Activated naive CD4-positive, alpha-beta T cell treated with Interleukin-2 at 50 U/mL for 16 hours (primary cell): ENCODE measurements at places on chromosomes 13 and 19.

- DNase-seq = no peak
These were observed 76.6 kb upstream of the KLF12 start for GRCh38 chr13:74210693-74211393.

DNA sequence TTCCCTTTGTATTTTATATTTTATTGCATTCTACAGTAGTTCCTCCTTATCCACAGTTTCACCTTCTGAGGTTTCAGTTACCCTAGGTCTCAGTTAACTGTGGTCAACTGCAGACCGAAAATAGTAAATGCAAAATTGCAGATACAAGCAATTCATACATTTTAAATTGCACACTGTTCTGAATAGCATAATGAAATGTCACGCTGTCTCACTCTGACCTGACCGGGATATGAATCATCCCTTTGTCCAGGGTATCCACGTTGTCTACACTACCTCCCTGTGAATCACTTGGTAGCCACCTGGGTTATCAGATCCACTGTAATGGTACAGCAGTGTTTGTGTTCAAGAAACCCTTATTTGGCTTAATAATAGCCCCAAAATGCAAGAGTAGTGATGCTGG lies 325.0 kb downstream of the DNAJC15 start:
- DNase-seq = no peak

DNA sequence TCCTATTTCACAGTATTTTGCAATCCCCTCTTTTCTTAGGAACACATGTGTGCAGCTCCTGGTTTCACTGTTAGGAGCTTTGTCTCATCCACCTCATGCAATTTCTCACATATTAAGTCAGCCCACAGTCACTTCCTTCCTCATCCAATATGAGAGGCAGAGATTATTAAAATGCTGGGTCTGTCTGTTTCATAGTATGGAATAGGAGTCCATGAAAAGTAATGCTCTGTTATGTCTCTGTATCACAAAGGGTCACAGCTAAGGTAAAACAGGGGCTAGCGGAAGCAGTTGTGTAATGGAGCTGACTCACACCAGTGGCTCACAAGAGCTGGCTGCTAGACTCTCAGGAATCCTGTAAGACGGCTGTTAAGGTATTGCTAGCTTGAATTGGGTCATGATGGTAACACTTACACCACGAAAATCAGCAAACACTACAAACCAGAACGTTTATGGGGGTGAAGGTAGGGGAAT lies 216.5 kb downstream of the EFNB2 start:
- no peak for DNase-seq

GRCh38 chr13:22937241-22937640 lies 243.5 kb upstream of the SGCG start:
- no peak for DNase-seq

DNA sequence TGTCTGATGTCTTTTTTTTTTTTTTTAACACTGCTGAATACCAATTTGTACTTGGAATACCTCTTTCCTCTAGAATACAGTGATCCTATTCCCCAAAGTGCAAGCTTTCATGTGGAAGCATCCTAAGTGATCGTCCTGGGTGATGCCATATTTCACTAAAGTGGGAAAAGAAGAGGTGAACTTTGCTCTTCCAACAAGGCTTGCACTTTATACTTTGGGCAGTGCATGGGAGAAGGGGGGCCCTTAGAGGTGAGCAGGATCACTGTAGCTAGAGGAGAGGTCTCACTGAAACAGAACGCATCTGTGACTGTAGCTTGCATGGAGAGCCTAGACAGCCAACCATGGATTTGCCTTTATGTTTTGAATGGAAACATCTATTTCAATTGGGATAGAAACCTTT lies 173.8 kb downstream of the STK24 start:
- no peak for DNase-seq

DNA sequence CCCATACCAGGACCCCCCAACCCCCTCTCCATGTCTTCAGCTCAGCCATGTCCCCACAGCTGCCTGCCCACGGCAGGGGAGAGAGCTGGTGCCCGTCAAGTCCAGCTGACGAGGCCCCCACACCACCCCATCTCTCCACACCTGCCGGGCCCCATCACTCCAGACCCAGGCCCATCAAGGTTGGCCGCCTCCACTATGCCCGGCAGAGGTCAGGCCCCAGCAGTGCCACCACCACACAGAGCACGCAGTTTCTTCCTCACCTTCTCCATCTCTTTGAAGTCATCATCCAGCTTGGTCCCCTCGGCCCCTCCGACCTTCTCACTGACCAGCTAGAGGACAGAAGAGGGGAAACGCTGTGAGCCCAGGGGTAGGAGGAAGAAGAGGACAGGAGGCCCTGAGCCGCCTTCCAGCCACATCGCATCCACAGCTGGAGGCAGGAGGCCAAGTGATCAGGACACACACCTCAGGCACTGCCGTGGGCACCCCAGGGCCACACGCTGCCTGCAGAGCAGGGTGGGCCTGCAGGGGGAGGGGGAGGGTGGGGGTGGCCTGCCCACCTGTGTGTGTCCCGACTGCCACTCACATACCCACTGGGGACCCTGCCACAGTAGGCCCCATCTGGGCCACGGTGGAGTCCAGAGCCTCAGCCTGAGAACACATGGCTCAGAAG lies 23.4 kb downstream of the MPND start:
- no peak for DNase-seq

- DNase-seq = no peak
These were observed 61.9 kb downstream of the WASF3 start for GRCh38 chr13:26619358-26619757.

- no peak for DNase-seq
These were observed 293.6 kb downstream of the TDRD3 start for GRCh38 chr13:60690604-60691003.

DNA sequence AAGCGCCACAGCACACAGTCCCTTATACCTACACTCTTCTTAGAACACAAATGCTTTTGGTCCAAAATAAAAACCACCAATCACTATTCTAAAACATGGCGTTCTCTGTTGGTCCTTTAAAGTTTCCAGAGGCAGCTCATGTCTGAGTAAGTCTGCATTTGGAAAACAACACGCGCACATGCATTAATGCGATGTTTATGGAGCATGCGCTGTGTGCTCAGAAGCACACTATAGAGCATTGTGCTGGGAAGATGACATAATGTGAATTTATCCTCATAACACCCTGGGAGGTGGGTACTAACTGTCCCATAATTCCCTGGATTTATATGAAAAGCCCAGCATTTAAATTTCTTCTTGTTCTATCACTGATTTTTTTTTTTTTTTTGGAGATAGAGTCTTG lies 10.7 kb downstream of the ZNF682 start:
- no peak for DNase-seq

GRCh38 chr19:33809960-33810359 lies 13.3 kb downstream of the KCTD15 start:
- DNase-seq = no peak

GRCh38 chr19:18737337-18737953 lies 53.7 kb downstream of the COMP start:
- no peak for DNase-seq

DNA sequence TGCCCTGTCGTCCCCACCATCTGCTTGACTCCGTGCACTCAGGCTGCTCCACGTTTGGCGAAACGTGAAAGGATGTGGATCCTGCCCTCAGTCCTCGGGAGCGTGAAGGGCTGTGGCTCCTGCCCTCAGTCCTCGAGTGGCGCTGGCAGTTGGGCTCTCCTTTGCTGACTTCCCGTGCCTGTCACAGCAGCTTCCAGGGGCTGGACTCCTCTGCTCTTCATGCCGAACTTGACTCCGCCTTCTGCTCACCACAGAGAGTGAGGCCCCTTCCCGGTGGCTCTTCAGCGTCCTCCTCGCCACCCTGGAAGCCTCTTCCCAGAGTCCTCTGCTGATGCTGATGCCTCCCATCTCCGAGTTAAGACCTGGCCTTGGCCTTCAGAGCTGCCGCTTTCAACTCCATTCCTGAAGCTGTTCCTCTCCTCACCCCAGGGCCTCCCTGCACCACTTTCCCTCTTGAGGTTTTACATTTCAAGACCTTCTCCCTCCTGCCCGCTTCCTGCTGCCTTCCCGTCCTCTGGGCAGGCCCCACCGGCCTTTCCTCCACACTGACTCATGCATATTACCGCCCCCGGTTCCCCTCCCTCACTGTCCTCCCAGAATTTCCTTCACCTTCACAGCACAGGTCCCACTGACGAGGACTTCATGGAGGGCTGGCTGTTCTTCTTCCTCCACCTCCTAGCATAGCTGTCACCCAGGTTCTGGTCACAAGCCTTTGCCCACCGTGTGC lies 111.7 kb downstream of the SHISA2 start:
- no peak for DNase-seq

DNA sequence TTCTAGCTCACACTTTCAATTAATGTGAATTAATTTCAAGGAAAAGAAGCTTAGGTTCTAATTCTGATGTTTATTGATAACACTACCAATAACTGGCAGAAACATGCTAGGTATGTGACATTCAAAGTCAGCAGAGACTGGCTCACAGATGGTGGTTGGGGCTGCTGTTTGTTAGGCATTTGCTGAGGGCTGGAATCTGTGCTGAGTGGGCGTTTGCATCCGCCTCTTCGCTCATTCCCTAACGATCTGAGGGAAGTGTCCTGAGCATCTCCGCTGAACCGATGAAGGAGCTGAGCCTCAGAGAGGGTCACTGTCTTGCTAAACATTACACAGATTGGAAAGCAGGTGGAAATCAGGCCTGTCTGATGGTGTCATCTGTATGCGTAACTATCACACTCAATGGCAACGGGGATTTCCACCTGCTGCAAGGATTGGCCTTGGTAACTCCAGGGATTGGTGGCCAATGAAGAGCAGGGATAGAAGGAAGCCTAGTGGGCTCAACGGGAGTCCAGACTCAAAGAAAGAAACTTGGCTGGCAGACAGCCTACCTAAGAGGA lies 338.9 kb downstream of the TEX29 start:
- no peak for DNase-seq

DNA sequence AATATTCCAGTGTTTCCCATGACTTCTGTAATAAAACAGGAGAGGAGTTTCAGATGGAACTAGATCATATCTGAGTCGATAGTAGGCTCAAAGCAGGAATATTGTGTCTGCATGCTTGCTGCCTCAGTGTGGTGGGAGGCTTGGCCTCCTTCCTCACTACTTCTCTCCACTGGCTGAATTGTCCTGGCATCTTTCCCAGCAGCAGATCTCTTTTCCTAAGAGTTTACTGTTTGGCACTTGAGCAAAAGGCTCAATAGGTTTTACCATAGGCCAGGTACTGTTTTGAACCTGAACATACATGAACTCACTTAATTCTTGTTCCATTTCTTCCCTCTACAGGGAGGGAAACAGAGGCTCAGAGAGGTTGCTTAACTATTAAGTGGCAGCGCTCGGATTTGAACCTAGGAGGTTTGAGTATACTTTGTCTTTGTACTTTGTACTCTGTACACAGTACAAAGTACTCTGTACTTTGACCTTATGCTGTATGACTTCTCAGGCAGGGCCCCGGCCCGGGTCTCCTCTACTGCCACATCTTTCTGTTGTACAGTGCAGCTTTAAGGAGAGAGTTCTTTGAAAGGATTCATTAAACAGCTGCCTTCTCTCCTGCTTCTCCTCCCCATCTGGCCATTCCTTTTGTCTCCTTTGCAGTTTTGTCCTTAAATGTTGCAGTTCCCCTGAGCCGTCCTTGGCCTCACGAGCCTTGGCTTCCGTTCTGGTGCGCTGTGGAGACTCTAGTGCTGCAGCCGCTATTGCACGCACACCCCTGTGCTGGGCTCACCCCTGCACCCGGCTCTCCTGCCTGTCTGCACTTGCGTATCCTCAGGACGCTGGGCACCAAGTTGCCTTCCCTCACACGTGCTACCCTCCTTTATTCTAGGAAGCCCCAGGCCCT lies 8.1 kb downstream of the B3GLCT start:
- DNase-seq = no peak

GRCh38 chr19:38265213-38265861 lies 964 bp downstream of the SPINT2 start:
- no peak for DNase-seq

DNA sequence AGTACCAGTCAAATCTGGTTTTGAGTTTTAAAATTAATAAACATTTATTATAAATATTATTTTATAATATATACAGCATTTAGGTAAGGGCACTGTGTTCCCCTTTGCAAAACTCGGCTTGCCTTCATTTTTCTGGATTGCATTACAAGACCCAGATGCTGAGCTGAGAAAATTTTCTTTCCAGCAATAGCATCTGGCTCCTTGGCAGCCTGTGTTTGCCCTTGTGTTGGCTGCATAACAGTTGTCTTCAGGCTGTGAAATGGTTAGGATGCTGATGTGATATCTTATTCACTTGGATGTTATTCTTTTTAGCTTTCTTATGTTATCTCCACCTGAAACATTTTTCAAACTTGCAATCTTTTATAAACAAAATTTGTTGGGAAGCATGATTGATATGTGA lies 784.4 kb downstream of the DACH1 start:
- no peak for DNase-seq

- no peak for DNase-seq
These were observed 84.6 kb upstream of the PCDH17 start for GRCh38 chr13:57546942-57547341.

DNA sequence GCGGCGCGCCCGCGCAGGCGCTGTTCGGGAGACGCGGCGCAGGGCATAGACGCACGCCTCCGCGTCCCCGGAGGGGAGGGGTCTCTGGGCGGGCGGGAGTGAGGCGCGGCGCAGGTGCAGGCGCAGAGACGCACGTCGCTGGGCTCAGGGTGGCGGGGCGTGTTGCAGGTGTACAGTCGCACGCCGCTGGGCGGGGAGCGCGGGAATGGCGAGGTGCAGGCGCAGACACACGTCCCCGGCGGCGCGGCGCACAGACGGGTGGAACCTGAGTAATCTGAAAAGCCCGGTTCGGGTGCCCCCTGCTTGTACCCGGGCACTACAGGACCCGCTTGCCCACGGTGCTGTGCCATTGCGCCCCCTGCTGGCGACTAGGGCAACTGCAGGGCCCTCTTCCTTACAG lies 44.7 kb downstream of the PLPP2 start:
- no peak for DNase-seq

- no peak for DNase-seq
These were observed 290.9 kb upstream of the SOX21 start for GRCh38 chr13:95003019-95003813.

DNA sequence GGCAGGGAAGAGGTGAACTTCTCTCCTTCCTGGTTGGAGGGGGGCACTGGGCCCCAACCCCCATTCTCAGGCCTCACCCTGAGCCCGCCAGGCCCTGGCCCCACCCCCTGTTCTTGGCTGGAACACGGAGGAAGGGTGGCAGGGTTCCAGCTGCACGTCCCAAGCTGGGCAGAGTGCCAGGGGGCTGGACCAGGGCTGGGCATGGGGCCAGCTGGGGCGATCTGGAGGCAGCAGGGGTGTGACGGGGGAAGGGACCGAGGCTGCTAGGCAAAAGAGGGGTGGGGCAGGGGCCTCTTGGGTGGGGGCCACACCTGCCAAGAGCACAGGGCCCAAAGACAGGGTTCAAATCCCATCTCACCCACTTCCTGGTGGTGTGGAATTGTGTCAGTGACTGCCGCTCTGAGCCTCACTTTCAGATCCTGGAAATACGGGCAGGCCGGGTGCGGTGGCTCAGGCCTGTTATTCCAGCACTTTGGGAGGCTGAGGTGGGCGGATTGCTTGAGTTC lies 2.2 kb downstream of the HIF3A start:
- DNase-seq = no peak
